Activated CD4-positive, alpha-beta T cell treated with anti-CD3 and anti-CD28 coated beads, Interleukin-2, amount 50 U/mL, for 48 hours (primary cell): ENCODE measurements at places on chromosomes 3 and 15.

DNA sequence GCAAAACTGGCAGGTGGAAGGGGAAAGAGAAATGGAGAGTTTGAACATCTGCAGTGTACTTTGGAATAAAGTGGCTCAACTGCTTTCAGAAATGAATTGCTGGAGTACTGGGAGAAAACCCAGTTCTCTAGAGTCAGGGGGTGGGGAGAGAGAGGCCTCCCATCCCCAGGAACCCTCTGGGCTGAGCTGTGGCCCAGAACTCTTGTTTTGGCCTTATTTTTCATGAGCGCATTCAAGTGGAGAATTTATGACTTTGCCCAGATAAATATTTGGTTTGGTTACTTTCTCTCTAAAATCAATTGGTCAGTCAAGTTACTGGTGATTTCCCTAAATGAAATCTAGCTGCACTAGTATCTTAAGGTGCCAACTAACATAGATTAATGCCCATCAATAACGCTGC lies 28.7 kb upstream of the HACD2 start:
- no peak for DNase-seq

- no peak for DNase-seq
These were observed 82.8 kb upstream of the TNFSF10 start for GRCh38 chr3:172606021-172606420.

DNA sequence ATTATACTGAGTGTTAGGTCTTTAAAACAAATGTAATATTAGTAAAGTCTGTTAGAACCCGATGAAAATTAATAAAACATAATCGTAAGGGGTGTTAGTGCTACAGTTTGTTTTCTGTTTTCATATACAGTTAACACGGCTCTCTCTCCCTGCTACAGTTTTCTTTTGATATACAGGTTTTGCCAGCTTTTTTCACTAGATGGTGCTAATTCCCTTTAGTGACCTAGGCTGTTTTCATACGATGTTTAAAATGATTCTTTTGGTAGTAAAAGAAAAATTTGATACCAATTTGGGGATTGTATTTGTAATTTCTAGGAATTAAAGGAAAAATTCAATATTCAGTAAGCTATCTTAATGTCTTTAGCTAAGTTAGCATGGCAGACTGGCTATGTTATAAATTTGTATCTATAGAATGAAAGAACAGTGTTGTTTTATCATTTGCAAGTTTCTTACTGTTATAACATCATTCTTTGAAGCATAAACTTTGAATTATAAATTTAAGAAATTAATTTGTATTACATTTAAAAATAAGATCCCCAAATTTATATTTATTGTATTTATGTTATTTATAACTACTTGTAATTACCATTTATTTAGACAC lies 11.5 kb downstream of the APH1B start:
- no peak for DNase-seq

DNA sequence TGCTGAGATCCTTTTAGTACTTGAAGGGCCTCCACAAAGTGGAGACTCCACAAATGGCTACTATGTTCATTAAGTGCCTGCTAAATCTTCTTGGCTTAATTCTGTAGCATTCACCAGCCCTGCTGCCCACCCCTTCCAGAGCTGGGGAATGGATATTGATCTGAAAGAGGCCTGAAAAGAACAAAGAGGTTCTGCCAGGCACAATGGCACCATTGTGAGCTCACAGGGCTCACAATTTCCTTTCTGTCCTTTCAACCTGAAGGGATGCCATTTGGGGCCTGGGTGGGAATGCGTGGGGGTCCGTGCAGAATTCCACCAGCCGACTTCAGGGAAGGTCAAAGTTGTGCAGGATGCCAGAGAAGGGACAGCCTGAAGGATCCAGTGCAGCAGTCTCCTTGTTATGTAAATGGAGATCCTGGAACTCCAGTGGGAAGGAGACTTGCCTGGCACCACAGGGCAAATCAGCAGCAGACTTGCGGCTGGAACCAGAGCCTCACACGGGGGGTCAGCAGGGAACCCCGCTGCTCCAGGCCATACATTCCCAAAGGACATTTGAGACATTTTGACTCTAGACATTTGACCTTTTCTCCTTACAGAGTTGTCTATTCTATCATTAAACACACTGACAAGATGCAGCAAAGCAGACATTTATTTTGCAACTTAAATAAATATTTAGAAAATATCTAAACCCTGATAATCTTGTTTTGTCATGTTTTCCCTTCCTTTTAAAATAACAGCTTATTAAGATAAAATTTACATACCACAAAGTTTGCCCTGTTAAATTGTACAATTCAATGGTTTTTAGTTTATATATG lies 21.5 kb upstream of the MORF4L1 start:
- no peak for DNase-seq

DNA sequence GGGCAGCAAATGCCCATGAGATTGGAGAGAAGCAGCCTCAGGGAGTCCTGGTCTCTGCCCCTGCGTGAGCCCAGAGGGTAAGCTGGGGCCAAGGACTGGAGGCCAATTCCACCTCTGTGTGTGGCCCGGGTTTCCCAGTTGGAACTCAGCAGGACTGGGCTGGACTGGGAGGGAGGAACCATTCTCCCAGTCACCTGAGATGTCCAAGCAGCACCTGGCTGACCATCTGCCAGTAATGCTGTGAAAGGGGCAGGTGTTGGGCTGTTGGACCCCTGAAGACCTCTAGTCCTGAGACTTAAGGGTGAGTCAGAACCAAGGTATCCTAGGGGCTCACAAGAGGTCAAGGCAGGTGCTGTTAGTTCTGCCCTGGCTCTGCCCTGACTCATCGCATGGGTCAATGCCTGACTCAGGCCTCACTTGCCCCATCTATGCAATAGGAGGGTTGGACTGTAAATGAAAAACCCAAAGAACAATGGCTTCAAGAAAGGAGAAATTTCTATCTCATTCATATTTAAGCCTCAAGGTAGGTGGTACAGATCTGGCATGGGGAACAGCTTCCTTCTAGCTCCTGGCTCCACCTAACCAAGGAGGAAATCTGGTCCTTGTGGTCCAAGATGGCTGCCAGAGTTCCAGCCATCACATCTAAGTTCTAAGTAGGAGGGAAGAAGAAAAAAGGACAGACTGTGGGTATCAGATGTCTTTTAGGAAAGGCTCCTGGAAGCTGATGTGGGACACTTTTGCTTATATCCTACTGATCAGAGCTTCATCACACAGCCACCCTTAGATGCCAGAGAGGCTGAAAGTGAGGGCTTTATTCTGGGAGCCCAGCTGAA lies 111.3 kb downstream of the FBLN2 start:
- DNase-seq: no peak

DNA sequence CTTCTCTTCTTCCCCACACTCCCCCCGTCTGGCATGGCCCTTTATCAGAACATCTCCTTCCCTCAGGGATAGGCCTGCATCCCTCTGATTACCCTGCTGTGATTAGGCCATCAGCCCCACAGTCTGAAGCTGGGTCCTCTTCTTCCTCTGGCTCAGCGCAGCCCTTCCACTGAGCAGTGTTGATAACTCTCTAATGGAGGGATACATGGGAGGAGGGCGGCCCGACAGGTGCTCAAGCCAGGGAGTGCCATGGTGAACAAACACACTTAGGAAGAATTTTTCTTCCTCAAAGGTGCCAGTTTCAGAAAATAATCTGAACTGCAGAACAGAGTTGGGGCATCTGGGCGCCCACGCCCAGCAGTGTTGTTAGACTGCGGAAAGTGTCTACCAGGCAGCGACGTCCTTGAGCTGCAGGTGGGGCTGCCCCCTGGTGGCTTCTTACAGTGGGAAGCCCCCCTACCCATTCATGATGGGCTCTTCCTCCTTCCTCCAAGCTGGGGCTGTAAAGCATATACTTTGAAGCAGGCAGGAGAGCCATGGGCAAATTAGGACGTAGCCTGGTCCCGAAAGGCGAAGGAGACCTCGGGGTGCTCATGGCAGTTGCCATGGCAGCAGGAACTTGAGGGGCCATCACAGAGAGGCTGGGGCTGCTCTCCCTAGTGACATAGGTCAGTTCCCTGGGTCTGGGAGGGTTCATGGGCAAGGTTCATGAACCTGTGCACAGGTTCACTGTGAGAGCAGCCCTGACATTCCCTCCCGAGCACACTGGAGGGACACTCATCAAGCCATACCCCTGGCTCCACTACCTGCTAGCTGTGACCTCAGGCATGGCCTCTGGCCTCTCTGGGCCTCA lies 33.2 kb upstream of the NR2C2 start:
- no peak for DNase-seq

- DNase-seq: no peak
These were observed 294.5 kb downstream of the C3orf38 start for GRCh38 chr3:88444251-88444650.

DNA sequence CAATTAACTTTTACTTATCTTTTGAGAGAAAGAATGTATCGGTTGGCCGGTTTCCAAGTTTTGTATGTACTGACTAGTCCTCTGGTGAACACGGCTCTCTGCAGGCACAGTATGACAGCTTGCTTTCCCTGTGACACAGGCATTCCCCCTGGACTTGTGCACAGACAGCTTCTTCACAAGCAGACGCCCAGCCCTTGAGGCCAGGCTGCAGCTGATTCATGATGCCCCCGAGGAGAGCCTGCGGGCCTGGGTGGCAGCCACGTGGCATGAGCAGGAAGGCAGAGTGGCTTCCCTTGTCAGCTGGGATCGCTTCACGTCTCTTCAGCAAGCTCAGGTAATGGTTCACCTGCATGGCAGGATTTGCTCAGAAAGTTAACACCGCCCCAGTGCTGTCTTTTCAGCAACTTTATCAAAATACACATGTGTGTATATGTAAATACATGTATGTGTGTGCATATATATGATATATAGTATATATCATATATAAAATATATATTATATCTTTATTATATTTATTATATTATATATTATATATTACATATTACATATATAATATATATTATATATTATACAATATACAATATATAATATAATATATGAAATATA lies 25.5 kb downstream of the FAN1 start:
- DNase-seq: no peak

DNA sequence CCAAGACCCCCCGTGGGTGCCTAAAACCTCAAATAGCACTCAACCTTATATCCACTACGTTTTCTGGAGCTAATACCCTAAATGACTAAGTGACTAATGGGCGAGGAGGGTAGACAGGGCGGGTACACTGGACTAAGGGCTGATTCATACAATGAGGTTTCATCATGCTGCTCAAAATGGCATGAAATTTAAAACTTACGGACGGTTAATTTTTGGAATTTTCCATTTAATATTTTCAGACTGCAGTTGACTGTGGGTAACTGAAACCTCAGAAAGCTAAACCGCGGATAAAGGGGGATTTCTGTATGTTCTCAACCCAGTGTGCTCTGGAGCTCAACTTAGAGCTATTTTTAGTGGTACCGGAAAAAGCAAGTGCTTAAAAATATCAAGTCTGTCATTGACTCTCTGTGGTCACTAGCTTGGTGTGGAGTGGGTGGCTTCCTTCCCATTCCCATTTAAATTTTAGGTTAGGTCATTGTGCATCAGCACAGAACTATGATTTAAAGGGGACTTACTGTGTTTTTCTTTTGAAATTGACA lies 72.9 kb downstream of the LRRC28 start:
- DNase-seq: no peak

DNA sequence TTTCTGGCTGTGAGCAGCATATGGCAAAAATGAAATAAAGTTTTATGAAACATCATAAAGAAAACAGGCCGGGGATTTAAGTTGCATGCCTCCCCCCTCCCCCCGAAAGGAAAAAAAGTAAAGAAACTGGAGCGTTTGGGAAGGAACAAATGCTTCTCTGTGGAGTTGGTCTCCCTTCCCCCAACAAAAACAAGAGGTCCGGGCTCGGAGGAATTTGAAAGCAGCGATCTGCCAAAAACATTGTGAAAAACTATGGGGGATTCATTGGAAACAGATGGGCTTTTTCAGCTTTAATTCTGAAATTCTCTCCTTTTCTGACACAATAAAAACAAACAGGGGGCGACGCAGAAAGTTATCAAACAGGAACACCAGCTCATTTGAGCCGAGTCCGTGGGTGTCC lies 17.0 kb downstream of the RGMA start:
- no peak for DNase-seq

GRCh38 chr3:98807561-98807960 lies 44.4 kb downstream of the ST3GAL6 start:
- DNase-seq: no peak

DNA sequence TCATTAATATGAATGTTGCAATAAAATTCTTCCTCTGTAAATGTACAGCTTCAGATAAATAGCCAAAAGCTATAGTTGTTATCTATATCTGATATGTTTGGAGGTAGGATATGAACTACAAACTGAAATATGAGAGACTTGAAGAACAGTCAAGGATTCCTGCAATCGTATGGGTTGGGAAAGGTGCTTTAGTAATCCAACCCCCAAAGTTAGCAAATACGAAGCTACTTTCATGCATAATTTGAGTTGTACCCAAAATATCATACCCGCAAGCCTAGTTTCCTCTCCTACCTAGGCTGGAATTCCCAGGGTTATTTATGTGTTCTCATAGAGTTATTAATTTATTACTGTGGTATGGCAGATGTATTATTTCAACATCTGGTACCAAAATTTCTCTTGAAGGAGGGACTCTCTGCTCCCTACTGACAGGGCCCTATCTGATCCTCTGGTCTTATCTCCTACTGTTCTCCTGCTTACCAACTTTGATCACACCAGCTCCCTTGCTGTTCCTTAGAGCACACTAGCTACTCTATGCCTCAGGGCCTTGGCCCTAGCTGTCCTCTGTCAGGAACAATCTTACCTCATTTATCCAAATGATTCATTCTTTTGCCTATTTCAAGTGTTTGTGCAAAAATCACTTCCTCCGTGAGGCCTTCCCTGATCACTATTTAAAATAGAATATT lies 140.4 kb upstream of the CCDC54 start:
- DNase-seq: no peak

- DNase-seq: no peak
These were observed 261.2 kb downstream of the LPP start for GRCh38 chr3:188415196-188415595.

DNA sequence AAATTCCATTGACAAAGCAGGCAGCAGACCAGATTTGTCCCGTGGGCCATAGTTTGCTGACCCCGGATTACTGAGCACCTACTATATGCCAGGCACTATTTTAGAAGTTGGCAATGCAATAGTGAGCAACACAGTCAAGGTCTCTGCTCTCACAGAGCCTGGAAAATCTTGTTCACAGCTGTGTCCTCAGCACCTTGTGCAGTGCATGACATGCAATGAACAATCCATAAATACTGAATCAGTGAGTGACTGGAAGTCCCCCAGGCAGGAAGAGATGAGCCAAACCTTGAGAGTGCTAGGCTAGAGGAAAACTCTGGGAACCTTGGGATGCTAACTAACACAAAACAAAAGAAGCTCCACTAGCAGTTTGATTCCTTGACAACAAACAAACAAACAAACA lies 14.4 kb downstream of the TM4SF1 start:
- DNase-seq: no peak

- no peak for DNase-seq
These were observed 28.5 kb downstream of the SCG5 start for GRCh38 chr15:32669896-32670611.
